ENCODE measurements at places on chromosomes 5 and 9.
A peak's percentile ranks its signal among the peaks of the same experiment; 100 is the strongest.

DNA sequence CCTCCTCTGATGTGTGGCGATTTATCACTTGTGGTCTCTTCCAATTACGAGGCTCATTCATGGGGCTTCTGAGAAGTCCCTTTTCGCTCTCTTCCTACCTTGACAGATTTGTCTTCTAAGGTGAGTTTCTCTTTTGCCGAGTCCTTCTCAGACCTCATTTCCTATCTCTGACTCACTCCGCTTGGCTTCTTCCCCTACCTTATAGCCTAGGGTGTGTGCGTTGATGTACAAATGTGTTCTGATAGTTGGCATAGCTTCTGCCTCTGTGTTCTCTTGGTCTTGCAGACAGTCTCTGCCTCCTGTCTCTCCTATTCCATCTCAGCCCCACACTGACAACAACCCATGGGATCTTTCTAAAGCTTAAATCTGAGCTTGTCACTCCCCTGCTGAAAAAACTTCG lies 56.9 kb upstream of the SHB start:
- no peak for DNase-seq

DNA sequence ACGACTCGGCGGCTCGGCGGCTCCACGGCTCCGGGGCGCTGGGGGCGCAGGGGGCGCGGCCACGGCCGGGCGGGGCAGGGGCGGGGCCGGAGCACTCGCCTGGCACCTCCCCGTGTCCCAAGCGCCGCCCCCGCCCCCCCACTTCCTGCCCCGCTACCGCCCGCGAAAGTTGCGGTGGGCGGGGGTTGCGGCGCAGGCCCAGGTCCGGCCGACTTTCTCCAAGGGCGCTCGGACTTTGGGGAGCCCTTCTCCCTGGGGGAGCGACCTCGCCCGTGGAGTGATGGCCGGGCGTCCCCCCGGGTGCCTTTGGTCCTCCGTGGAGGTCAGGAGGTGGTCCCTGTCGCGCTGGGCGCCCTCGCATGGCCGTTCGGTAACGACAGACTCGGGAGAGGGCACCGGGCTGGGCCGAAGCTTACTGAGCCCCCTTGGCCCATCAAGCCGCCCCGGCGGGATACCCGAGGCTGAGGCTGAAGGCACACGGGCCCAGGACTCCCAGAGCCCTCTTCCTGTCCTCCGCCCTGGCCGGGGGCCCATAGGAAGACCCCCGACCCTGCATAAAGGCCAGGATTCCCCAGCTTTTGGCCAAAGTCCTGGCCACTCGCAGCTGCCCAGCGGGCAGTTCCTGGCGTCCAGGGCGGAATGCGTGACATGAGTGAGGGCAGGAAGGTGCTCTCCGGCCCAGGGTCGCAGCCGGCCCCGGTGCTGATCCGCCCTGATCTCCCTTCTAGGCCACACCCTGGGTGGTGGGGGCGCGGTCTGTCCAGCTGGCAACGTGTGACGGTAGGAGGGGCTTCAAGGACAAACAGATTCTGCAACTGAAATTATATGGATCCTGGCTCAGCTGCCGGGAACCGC lies 883 bp upstream of the VAV2 start:
- DNase-seq, result peak; percentile 54

DNA sequence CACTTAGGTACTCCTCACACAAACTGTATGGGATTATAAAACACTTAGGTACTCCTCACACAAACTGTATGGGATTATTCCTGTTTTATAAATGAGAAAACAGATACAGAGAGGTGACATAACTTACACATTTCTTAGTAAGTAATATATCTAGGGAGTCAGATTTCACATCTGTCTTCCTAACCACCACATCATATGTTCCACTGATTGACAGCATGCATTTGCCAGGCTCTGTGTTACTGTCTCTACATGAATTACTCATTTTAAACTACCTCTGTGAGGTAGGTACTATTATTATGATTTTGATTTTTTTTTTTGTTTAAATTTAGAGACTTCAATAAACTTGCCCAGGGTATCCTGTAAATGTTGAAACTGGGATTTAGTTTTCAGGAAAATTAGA lies 232.7 kb downstream of the CCDC171 start:
- DNase-seq, result no peak

GRCh38 chr5:66680804-66681203 lies 84.6 kb downstream of the MAST4 start:
- no peak for DNase-seq

DNA sequence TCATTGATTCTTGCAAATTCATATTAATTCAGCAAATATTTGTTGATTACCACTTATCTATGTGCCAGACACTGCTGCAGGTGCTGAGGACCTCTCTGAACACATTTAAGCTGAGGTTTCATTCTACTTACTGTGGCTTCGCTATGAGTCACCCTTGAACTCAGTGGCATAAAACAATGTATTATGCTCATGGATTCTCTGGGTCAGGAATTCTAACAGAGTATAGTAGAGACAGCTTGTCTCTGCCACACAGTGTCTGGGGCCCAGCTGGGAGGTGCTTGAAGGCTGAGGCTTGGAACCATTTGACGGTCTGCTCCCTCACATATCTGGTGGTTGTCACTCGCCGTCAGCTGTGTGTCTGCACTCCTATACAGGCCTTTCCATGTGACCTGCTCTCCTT lies 124.3 kb upstream of the NR3C1 start:
- DNase-seq, result no peak

- no peak for DNase-seq
Observed at GRCh38 chr5:17343675-17344074, 126.2 kb downstream of the BASP1 start.

- DNase-seq, result no peak
Observed at GRCh38 chr5:55714339-55714738, 2.2 kb upstream of the SLC38A9 start.

GRCh38 chr5:168432903-168433302 lies 53.4 kb upstream of the RARS1 start:
- DNase-seq, result no peak

- DNase-seq, result no peak
Observed at GRCh38 chr9:105834404-105834803, 140.1 kb downstream of the TMEM38B start.

- no peak for DNase-seq
Observed at GRCh38 chr9:120915854-120916470, 10.6 kb downstream of the TRAF1 start.

GRCh38 chr5:147234825-147235635 lies at the start of gene STK32A:
STK32A (plus strand) TSS chr5:147235026; CDS start chr5:147239635, 4,609 bp downstream.
- DNase-seq, result no peak

- no peak for DNase-seq
Observed at GRCh38 chr5:14187157-14187556, 44.0 kb downstream of the TRIO start.

DNA sequence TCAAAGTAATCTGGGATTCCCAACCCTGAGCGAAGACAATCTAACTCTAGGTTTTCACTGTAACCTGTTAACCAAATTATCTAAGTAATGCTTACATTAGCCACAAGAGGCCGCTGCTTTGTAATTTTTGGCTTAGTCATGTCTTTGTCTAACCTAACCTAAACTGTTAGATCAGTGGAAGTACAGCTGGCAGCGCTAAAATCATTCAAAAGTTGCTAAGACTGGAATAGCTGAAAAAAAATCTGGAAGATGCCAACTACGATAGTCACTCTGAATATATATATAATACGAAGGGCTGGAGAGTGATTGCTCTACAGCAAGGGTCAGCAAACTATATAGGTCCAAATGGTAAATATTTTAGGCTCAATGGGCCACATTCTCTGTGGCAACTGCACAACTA lies 60.2 kb downstream of the FBXO38 start:
- no peak for DNase-seq

DNA sequence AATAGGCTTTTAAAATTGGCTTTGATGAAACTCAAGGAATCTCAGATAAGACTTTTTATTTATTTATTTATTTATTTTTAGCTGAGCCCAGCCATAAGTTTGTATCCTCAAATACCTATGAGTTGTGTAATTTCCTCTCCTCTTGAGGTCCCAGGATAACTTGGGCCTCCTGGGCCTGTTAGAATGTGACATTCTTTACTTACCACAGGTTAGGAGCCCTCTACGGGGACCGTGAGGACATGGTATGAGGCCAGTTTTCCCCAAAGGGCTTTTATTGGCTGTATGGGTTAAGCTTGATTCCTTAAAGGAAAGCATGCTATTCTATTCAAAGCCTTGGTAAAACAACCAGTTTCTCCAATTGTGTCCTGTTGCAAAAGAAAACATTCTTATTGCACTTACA lies 16.9 kb downstream of the SHISAL2B start:
- DNase-seq, result no peak

- DNase-seq, result no peak
Observed at GRCh38 chr9:82024908-82025307, 36.3 kb downstream of the SPATA31D1 start.

GRCh38 chr5:150302301-150303069 lies at the start of gene ARSI:
ARSI (minus strand) TSS chr5:150302905; CDS start chr5:150302373, 532 bp downstream.
- DNase-seq, result no peak

DNA sequence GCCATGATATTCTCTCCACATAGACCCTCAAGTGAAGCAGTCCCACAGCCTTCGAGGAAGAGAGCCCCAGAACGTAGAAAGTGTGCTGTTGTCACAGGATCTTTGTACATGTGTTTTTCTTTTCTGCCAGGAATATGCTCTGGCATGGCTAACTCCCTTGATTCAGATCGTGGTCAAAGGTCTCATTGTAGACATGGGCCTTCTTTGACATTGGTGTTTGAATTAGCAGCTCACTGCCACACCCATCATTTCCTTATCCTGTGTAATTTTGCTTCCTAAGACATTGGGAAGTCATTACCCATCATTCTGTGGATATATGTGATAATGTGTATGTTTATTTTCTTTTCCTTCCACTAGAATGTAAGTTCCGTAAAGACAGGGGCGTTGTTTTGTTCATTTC lies 25.5 kb downstream of the MTRR start:
- DNase-seq, result no peak

DNA sequence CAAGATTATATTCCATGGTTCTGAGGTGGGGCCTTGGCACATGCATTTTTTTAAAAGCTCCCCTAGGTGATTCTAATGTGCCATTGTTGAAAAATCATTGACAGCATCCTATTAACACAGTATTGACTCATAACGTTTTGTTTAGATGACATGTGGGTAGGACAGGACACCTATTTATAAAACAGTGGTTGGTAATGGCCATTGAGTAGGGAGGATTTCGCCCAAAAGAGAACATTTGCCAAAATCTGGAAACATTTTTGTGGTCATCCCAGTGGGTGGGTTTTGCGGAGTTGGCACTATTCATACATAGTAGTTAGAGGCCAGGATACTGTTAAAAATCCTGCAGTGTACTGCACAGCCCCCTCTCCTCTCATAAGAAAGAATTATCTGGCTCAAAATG lies 6.4 kb upstream of the CHD1 start:
- DNase-seq, result no peak

DNA sequence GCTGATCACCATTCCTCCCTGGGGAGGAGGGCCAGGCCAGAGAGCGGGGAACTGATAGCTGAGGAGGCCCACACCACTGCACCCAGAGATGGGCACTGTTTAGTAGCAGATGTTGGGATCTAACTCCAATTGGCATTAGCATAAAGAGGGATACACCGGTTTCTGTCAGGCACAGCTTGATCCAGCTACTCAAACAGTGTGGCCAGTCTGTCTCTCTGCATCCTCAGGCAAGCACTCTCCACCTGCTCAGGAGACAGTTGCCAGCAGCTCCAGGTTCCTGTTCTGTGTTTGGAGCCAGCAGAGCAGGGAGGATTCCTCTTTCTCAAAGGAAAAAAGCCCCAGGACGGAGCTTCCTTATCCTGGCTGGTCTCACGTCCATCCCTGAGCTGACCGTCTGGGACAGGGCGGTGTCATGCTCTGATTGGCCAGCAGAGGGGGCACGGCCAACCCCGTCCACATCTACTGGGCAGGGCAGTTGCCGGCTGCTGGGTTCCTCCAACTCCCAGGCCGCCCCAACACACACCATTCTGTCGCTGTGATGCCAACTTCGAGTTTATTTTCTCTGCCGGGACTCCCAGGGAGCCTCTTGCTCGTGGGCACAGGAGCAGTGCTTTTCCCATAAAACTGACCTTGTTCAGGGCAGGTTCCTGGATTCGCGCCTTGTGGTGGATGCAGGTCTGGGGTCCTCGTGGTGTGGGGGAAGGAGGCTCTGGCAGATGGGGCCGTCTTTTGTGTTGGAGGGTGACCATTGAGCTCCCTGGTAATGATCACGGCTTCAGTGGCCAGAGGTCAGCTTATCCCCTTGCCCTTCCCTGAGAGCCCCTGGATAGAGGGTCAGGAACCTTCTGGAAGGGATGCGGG lies 47.9 kb downstream of the COL5A1 start:
- DNase-seq, result no peak

DNA sequence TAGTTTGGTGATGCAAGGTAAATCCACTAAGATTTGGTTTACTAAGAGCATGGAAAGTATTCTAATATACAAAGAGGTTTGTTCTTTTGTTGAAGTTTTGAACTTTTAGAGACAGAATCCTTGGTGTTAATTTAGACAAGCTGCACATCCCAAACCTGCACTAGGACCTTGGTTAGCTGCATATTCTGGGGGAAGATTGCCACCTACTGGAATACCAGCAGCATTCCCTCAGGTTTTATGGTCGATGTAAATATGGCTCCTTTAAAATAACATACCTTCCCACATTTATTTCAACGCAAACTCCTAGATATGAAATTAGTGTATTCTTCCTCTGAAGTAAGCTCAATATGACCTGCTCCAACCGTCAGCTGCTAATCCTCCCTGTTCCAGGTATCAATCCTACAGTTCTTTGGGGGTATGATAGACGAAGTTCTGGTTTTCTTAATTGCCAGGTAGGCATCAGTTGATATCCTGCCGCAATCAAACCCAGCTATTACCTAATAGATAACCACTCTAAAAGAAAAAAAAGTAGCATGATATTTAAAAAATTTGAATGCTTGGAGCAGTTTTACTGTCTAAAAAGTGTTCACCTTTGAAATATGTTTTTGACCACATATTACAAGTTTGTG lies 624.1 kb downstream of the ISL1 start:
- no peak for DNase-seq

DNA sequence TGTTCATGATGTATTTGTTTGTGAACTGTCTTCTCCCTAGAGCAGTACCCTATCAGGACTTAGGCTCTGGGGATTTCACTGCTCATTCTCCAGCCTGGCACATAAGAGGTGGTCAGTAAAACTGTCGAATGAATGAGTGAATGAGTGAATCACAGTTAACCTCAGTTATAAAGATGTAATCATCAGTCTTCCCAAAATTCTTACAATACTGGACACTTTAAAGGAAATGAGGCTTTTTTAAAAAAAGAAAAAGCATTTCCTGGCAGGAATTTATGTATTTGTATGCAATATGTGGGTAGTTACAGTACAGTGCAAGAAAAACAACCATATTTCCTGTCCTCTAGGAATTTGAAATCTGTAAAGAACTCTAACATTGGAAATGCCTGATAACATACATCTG lies 59.6 kb downstream of the RAI14 start:
- no peak for DNase-seq

DNA sequence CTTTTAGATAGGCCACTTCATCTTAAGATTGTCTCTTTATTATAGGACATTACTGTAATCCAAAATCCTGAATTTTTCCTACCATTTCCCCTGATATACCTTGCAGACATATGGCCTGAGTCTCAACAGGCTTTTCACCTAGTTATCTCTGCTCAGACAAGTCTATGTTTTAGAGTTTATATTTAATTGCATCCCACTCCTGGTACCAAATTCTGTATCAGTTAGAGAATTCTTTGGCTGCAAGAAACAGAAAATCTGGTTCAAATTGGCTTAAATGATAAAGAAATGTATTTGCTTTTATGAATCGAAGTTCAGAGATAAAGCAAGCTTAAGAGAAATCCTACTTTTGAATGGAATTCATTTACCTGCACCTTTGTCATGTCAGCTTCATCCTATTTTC lies 102.2 kb upstream of the OSMR start:
- DNase-seq, result no peak

All from stimulated activated CD8-positive, alpha-beta memory T cell treated with anti-CD3 and anti-CD28 coated beads, Interleukin-15, amount 100 ng/mL, for 48 hours (primary cell).